ENCODE measurements at places on chromosomes 11 and 22. TPM values are rescaled to one million over a fixed set of nuclear protein-coding genes. Genes with fewer than 3 reads are reported as not detected.

The PRR5L gene
- 6.8 TPM for total RNA-seq

DNA sequence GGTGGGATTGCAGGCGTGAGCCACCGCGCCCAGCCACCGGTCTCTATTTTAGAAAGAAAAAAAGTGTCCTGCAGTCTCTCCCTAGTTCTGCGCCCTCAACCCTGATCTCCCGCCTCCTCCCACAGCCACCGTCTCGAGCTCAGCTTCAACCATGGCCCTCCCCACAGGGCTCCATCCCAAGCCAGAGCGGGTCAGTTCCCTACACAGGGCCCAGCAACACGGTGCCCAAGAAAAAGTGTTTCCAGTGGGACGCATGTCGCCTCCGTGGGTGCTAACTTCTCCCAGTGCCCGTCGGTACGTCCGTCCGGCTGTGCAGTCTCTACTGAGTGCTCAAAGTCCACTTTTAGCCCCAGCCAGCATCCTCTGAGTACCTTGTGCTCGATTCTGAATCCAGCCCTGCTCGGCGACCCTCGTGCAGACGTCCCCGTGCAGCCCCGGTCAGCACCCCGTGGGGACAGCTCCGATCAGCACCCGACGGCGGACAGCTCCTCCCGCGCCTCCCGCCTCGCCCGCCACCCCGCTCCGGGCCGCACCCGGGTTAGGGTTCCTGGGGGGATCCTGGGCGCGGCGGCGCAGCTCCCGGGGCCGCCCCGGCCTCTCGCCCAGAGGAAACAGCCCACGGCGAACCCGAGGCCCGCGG is 657 bp upstream of the MAPK8IP2 start:
- DNase-seq, result peak; percentile 8

The CECR2 gene
- total RNA-seq, result 0.50 TPM

DNA sequence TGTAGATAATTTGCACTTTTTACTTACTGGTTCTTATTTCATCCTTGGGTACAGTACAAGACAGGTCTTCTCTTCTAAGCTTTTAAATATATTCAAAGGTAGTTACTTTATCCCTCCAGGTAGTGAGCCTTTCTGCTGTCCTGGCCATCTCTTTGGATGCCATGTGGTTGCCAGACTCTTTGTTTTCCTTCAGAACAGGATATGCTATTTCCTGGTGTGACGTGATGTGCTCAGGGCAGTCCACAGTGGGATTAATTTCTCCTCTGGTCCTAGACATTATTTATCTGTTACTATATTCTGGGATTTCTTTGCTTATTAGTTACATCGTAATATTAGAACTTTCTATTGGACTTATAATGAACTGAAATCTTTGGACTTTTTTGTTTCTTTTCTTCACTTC is 63.7 kb downstream of the PPP6R3 start:
- DNase-seq, result no peak

- peak; percentile 59 for DNase-seq
Observed at GRCh38 chr11:43852057-43852636, 28.5 kb upstream of the ALKBH3 start.

GRCh38 chr11:34339149-34340064 is 18.4 kb downstream of the ABTB2 start:
- no peak for DNase-seq

- DNase-seq, result no peak
Observed at GRCh38 chr22:30392661-30393321, 4.0 kb upstream of the SEC14L2 start.

DNA sequence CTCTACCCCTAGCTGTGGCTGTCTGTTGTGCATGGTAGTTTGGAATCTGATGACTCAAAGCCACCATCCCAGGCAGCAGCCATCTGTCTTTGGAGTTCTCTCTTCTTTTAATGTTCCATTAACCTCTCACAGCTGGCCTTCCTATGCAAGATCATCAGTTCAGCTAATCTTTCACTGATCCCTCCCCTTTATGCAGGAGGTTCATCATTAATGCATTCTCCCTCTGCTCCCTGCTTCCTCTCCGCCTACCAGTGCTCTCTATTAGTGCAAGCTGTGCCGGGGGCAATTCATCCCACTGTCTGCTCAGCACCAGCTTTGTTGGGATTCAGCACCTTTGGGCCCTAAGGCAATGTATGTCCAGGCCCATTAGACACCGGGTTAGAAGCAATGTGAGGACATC is 413.0 kb upstream of the LRRC4C start:
- no peak for DNase-seq

GRCh38 chr11:15541079-15541478 is 426.4 kb downstream of the INSC start:
- no peak for DNase-seq

DNA sequence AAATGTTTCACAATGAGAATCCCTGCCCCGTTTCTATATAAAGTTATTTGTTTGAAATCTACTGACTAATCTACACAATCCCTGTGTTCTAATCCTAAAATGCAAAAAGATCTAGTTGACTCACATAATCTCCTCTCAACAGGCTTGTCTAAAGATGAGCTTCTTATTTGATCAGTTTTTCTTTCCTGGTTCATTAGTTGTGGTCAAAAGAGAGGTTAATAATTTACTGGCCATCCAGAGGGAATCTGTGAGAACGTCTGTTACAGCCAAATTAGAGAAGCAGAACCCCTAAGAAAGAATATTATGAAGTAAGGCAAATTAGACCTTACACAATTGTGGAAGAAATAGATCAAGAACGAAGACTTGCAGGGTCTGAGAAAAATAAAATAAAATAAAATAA is 173.7 kb upstream of the ANO3 start:
- no peak for DNase-seq

- no peak for DNase-seq
Observed at GRCh38 chr11:126280595-126280994, 2.3 kb upstream of the TIRAP start.

DNA sequence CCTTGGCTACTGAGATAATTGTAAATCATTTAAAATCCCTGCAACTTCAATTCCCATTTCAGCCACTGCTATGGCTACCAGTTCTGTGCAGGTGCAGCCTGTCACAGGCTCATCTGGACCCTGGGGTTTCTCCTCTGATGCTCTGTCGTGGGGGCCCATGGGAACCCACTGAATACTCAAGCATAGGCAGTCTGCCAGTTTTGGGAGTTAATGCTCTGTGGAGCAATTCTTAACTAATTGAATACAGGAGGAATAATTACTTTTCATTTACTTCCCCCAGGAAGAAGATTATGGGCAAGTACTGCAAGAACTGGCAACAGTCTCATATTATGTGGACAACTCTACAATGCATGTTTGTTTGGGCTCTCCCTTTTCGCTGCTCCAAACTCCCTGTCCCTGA is 25.9 kb downstream of the OR51E2 start:
- DNase-seq, result no peak

DNA sequence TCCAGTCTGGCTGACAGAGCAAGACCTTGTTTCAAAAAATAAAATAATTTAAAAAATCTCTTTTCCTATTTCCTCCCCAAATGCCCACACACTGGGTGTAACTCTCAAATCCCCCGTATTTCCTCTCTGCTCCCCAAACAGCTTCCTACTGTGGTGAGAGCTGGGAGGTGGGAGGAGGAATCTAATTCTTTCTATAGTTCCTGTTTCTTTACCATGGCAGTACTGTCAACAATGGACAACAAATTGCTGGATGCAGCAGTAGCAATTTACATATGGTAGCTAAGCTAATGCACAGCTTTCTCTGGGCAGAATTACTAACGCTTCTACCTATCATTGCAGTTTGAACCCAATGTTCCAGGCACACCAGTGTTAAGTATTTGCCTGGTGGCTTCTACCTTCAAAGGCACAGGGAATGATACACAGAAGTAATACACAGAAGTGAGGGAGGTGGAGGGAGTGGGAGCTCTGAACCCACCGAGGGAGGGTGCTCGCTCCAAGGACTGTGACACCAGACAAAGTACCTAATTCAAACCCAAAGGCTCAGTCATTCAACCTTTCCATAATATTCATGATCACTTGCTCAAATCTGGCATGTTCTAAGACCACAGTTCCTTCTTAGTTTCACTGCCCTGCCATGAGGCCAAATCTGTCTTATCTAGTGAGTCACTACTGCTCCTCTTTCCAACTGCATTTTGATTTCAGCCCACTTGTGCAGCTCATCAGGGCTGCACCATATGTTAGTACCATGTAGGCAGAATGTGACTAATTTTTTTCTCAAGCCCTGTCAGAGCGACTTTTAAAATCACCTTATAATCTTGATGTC is 37.9 kb downstream of the CELF1 start:
- DNase-seq, result peak; percentile 65

DNA sequence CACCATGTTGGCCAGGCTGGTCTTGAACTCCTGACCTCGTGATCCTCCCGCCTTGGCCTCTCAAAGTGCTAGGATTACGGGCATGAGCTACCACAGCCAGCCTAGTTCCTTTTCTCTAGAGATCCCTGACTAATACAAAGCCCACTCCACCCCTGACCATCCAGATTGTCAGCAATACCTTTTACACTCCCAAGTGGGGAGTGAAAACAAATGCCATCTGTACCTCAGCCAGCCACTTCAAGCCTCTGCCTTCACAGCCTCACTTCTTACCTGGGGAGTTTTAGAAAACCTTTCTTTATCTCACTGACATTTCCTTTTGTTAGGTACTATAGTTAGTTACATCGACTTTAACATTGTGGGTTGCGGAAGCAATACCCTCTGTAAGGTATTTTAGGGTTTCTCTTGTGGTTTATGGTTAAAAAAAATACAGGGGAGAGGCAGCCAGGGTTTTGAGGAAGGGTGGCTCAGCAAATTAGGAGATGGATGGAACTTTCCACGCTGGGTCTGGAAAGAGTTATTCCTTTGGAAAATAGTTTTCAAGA is 8.9 kb downstream of the TOM1 start:
- DNase-seq, result no peak

The C11orf42 gene
- total RNA-seq, result not detected

The ANGPTL5 gene
- not detected for total RNA-seq

The SHISAL1 gene
- 9.2 TPM for total RNA-seq

- no peak for DNase-seq
Observed at GRCh38 chr11:85394283-85394682, 232.9 kb downstream of the DLG2 start.

GRCh38 chr11:19646921-19647320 is 65.7 kb upstream of the NAV2 start:
- DNase-seq, result peak; percentile 54

Data from mammary epithelial cell (primary cell).